Kidney tubule cell (primary cell): ENCODE measurements at places on chromosomes 4 and X.

GRCh38 chrX:51641421-51642021 lies 22.8 kb upstream of the CENPVL3 start:
- DNase-seq, result peak; percentile 45

- DNase-seq, result no peak
These were observed 63.8 kb downstream of the ZNF718 start for GRCh38 chr4:188091-188490.

GRCh38 chr4:184792334-184792733 lies 33.4 kb downstream of the ACSL1 start:
- peak; percentile 67 for DNase-seq

- DNase-seq, result peak; percentile 66
These were observed 11.2 kb upstream of the TFDP3 start for GRCh38 chrX:133229361-133229760.

DNA sequence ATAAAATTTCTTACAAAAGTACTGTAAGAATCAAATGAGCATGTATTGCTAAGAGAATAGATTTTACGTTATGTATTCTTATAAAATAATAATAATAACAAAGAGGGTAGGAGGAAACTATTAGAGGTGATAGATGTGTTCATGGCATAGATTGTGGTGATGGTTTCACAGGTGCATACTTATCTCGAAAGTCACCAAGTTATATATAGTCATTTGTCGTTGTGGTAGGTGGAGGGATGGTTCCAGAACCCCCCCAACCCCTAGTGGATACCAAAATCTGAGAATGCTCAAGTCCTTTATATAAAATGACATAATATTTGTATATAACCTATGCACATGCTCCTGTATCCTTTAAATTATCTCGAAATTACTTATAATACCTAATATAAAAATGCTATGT lies 36.7 kb upstream of the H2AZ1 start:
- no peak for DNase-seq

DNA sequence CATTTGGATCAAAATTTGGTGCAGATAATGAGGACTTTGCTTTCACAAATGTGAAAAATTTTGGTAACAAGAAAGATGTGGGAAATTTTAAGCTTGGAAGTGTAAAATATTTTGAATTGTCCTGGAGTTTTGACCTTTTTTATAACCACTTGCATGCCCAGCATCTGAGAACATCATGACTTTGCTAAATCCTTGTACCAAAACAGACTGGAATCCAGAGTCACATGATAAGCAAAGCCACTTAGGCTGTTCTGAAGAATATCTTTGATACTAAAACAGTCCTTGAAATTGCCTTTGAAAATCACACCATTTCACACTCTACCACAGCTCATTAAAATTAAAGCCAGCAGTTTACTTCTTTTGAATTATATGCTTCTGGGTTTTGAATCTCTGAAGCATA lies 2.5 kb upstream of the PPM1K start:
- no peak for DNase-seq
